ENCODE measurements at places on chromosomes 5 and 9.

DNA sequence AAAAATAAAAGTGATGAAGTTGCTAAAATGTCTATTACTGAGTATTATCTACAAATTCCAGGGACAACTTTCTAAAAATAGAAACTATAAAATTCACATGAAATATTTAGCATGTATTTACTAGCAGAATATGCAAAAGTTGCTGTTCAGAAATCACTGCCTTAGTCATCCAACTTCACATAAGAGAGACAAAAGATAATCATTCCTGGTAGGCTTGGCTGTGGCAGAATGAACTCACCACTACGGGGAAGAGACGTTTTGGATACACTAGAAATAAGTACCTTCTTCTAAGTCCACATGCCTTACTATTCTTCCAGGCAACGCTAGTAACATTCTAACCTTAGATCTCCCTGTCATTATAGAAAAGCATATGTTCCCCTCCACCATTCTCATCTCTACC, 272.2 kb downstream of the BNC2 start:
- DNase-seq, result no peak

DNA sequence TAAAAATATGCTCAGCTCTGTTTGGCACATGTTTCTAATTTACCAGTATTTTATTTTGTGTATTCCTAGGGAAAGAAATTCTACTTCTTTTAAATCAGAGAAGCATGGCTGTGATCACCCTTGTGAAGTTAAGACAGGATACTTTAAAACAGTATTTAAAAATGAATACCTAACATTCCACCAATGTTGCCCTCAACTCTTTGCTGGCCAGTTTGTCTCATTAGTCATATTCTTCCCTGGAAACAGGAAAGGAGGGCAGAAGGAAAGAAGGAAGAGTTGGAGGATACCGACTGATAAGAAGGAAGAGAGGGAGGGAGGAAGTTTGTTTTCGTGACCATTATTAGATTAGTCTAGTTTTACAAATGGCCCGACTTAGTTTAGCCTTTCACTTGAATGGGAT, 137.4 kb downstream of the PLK2 start:
- DNase-seq, result no peak

DNA sequence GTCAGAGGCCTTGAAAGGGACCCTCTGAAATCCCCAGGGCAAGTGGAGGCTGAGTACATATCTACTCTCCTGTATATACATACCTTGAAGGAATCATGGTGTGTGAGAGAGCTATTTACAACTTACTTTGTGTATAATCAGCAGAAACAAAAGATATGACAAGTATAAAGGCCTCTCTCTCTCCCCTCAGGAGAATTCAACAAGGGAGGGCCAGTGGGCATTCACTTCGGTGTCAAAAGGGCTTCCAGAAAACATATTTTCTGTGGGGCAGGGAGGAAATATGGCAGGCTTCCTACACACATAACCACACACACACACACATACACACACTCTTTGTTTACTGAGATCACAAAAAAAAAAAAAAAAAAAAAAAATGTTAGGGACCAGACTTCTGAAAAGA, 181.7 kb downstream of the BNC2 start:
- no peak for DNase-seq

GRCh38 chr9:113521693-113522255, 58.2 kb downstream of the RGS3 start:
- no peak for DNase-seq

- no peak for DNase-seq
These were observed 42.6 kb upstream of the NAA35 start for GRCh38 chr9:85898332-85898731.

DNA sequence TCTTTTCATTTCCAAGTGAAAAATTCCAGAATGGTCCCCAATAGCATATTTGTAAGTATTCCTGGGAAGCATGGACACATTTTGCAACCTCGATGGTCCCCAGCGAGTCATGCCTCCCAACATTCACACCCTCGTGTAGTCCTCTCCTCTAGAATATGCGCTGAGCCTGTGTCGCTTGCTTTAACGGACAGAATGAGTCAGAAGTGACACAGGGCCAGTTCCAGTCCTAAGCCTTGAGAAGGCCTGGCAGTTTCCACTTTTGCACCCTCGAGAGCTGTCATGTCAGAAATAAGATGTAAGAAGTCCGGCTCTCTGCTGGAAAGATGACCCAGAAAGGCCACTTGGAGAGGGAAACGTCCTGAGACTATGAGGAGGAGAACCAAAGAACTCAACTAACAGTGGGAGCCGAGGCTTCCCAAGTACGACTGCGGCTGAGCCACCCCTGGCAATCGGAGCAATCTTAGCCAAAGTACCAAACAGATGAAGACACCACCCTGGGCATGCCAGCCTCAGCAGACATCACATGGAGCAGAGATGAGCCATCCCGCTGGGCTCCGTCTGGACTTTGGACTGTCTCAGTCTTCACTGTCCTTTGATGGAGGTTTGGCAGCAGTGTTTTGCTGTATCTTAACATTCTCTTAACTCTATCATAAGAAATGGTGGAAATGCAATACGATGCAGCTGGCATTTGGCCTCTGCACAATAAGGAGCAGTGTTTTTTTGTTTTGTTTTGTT, 42.6 kb upstream of the GFPT2 start:
- no peak for DNase-seq

DNA sequence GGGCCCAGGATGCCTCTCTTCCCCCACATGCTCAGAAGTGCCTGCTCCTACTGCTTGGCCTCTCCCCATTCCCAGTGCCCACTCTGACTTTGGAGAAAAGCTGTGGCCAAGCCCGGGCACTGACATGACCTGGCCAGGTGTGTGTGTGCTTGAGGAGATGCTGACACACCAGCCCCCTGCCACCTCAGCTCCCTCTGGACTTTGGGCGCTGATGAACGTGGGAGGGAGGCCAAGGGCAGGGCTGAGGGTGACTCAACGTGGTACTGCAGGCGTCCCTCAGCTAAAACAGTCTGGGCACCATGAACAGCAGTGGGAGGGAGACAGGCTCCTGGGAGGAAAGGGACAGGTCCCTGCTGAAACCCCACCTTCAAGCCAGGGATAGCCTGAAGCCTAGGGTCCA, 3.9 kb downstream of the TRIM36 start:
- DNase-seq, result no peak

GRCh38 chr9:5799314-5799713, 33.6 kb downstream of the ERMP1 start:
- no peak for DNase-seq

- no peak for DNase-seq
These were observed 261.5 kb downstream of the DTWD2 start for GRCh38 chr5:118726891-118727290.

DNA sequence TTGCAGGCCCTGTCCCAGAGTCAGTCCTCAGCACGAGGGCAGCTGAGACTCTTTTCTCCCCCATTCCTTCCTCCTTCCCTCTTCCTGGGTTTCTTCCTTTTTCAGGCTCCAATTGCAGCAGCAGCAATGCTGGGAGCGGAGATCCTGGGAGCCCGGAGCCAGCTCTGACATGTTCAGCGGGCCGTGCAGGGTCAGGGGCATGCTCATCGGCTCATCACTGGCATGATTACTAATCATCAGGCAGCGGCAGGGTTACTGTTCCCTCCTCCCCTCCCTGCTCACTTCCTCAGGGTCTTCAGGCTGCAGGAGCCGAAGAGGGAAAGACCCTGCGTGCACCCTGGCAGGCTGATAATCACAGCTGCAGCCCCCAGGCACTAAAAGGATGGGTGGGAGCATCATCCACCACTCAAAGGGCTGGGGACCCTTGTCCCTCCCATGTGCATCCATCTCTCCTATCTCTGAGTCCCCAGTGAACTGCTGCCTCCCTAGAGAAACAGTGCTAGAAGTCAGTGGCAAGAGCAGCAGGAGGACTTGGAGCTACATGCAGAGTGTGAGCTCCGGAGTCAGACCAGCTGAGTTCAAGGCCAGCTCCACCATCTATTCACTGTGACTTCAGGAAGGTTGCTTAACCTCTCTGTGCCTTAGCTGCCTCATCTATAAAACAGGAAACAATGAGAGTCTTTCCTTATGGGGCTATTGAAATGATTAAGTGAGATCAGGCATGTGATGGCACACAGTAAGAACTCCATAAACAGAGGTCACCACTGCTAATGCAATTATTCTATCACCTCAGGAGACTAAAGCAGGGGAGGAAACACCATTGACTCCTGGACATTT, 7.8 kb upstream of the KCNIP1 start:
- no peak for DNase-seq

DNA sequence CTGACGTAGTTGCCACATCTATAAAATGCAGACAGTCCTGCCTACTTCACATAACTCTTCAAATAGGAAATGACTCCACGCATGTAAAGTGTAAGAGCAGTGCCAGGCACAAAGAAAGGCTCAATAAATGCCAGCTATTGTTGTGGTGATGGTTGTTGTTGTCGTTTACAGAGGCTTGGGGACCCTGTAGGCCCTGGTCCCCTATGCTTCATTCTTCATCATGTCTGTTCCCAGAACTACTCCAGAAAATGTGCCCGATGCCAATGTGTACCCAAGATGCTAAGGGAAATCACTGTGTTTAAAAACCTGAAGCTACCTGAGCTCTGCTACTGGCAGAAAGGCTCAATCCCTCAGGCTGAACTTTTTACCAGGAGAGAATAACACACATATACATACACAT, 9.1 kb downstream of the SLIT3 start:
- no peak for DNase-seq

DNA sequence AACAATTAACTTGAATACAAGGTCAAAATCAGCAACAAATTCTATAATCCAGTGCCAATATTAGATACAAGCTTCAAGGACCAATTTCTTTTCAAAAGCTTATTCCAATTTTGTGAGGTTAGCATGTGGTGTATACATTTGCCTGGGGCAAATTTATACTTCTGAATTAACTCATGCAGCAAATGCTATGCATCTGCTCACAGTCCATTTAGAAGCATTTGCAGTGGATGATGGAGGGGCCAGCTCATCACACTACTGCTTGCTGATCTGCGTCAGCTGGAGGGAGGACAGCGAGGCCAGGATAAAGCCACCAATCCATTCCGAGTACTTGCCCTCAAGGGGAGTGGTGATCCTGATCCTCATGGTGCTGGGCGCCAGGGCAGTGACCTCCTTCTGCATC, 474.3 kb upstream of the KIF2A start:
- no peak for DNase-seq

- no peak for DNase-seq
These were observed 328.2 kb downstream of the BNC2 start for GRCh38 chr9:16542290-16542689.

DNA sequence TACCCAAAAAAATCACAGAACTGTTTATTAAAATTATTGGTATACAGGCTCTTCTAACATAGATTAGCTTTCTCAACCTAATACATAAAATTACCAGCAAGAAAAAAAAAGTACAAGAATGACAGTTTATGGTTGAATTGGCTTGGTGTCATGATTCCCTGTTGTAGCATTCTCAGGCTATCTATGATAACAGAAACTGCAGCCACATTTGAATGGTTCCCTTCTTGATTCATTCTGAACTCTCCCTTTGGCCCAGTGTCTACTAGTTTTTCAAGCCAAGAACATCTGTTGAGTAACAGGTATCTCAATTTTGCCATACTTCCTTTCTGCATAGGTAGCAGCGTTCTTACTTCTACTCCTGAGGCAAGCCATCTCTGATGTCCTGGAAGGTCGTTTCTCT, 3.0 kb downstream of the SPIN1 start:
- no peak for DNase-seq

DNA sequence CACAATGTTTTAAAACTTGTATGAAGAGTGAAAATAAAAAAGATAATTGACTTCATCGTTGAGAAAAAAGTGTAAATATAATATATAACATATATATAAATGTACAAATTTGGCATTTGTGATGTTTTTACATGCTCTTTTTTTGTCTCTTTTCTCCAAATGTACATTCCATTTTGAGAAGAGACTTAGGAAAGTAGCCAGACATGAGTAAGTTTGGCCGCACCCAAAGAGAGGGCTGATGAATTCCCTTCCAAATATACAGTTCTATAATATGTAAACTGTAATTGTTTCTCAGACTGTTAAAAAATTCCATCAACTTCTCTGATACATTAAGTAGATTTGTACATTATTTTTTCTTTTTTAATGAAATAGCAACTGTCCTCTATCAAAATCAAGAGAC, 193.2 kb upstream of the MAP3K1 start:
- DNase-seq, result no peak

DNA sequence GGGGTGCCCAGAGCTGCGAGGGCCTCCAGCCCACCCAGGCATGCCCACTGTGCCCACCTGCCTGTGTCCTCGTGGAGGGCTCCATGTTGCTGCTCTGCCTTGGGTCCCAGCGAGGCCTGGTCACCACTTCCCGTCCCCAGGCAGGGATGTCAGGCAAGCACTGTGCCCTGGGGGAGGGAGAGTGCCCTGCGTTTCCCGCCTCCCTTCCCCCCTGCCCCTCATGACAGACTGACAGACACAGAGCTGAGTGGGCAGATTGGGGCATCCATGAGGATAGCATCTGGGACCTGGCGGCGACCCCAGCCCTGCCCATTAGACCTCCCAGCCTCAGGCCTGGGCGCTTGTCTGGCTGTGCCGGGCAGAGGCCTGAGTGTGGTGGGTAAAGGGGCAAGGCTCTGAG, 56.9 kb downstream of the KCNT1 start:
- DNase-seq, result no peak

- DNase-seq, result no peak
These were observed 84.8 kb upstream of the ALDH1A1 start for GRCh38 chr9:73037613-73038012.

DNA sequence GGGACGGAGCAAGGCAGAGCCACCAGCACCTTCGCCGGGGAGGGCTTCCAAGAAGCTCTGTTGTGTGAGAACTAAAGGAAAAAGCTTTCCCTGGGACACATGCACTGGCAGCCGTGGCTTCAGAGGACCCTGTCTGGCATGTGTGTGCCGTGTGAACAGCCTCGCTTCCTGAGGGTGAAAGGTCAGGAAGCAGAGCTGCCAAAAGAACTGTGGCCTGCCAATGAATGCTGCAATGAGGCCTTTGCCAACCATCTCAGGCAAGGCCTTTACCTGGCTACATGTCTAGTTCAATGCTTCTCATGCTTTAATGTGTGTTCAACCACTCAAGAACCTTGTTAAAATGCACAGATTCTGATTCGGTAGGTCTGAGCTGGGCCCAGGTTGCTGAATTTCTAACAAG, 53.5 kb downstream of the NIPSNAP3B start:
- no peak for DNase-seq

- peak; percentile 24 for DNase-seq
These were observed 47.8 kb upstream of the IL17B start for GRCh38 chr5:149426931-149427330.

DNA sequence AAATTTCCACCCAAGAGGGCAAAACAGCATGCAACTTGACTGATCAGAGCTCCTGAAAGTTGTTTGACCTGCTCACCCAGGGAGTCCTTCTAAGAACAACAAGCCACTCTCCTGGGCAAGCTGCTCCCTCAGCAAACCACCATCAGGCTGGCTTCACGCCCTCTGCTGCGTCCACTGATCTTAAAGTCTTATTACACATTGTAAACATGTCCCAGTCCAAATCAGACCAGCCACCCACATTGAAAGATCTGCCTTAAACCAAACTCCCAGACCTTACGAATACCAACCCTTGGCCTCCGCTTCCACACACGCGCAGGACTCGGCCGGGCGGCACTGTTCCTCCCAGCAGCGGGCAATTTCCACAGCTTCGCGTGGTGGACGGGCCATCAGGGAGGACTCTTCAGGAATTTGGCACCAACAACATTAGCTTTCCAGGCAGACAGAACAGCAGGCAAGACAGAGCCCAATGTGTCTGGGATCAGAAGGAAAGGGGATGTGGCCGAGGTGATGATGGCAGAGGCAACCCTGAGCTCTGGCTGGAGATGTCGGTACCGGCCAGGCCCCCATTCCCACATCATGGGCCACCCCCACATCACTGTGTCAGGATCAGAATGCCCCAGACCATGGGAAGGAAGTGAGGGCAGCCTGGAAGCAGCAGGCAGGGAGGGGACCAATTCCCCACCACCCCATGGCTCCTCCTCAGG, 56.8 kb downstream of the SEMA4D start:
- DNase-seq, result no peak

GRCh38 chr5:109486200-109486804, 76.5 kb upstream of the PJA2 start:
- no peak for DNase-seq

All from LoVo (cell line).